ENCODE measurements at places on chromosomes 4 and X.

GRCh38 chr4:87326460-87326859 lies 3.8 kb upstream of the HSD17B13 start:
- no peak for DNase-seq

GRCh38 chr4:73891739-73892405 lies 22.7 kb downstream of the CXCL1 start:
- DNase-seq, result no peak

- no peak for DNase-seq
These were observed 69.7 kb downstream of the PPP3CA start for GRCh38 chr4:101277671-101278070.

DNA sequence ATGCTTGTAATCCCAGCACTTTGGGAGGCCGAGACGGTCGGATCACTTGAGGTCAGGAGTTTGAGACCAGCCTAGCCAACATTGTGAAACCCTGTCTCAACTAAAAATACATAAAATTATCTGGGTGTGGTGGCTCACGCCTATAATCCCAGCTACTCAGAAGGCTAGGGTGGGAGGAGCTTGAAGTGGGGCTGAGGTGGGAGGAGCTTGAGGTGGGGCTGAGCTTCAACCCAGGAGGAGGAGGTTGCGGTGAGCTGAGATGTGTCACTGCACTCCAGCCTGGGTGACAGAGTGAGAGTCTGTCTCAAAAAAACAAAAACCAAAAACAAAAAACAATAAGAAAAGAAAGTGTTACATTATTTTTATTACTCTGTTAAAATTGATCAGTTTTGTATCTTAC lies 1164.4 kb upstream of the IGFBP7 start:
- DNase-seq, result no peak

GRCh38 chr4:47551682-47552081 lies 66.6 kb downstream of the ATP10D start:
- no peak for DNase-seq

- DNase-seq, result no peak
These were observed 75.9 kb downstream of the FIP1L1 start for GRCh38 chr4:53453385-53453784.

GRCh38 chrX:71911731-71912050 lies 1.0 kb downstream of the NHSL2 start:
- DNase-seq, result no peak

DNA sequence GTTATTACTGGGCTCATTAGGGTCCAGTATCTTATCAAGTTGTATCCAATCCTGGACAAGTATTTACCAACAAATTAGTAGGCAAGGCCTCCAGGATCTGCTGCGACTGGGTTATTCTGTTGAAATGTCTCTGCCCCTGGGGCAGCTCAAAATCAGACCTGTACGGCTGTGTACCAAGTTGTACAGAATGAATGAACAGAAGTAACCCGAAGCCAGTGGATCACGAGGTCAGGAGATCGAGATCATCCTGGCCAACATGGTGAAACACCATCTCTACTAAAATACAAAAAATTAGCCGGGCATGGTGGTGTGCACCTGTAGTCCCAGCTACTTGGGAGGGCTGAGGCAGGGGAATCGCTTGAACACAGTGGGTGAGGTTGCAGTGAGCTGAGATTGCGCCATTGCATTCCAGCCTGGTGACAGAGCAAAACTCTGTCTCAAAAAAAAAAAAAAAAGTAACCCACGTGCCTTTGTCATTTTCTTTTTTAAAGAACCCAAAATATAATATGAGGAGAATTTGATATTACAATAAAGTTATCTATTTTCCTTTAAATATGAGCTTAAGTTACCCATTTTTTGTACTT lies 127.3 kb downstream of the CBR4 start:
- DNase-seq, result no peak

DNA sequence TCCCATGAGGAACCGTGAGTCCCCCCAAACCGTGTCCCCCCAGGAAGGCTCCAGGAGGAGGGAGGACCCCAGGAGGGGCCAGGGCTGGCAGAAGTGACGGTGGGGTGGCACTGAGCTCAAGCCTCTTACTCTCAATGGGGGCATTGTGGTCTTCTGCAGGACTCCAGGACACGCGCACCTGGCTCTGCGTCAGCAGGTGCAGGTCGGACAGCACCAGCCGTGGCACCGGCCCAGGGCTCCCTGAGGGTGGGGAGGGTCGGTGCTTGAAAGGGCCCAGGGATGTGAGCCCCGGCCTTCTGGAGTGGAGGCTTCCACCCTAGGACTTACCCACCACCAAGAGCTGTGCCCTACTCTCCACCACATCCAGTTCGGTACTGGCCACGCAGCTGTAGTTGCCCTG lies 18.3 kb downstream of the L1CAM start:
- no peak for DNase-seq

DNA sequence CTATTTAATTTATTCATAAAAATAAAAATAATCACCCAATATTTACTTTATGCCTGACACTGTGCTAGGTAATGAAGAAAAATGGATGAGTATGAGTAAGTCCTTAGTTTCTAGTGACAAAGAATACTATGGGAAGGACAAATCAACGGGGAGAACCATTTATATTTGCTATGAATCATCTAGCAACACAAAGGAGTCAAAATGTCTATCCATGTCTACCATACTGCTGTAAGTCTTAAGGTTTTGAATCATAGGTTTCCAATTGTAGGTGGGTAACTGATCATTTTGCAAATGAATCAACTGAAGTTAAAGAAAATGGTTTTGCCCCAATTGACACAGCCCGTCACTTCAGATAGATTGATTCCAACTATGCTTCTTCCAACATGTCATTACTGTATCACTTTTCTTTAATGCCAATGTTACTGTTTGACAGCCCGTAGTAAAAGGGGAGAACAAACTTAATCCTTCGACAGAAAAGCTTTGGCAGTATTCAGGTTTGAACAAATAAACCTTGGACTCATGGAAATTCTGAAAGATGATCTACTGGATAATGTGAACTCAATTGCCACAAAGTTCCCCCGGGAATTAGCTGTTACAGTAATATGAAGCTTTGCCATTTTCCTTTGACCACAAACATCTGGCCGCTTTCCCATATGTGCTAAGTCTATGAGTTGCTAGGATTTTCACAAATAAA lies 3.2 kb downstream of the TDO2 start:
- no peak for DNase-seq

- DNase-seq, result no peak
These were observed 768 bp upstream of the CXCL10 start for GRCh38 chr4:76024065-76024464.

DNA sequence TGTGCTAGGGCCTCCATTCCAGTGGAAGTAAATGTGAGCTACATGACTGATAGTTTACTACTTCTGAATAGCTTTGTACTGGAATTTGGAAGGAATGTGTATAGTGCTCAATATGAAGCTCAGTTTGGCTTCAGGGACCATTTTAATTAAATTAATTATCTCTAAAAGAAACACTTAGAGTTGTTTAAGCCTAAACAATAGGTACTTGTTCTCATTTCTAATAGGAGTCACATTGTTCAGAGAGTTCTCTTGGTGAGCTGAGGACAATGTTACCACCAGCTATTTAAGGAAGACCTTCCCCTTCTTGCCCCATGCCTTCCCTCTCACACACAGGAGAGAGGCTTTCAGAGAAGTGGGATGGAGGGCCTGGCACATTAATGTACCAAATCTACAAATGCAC lies 78.3 kb downstream of the CHIC2 start:
- DNase-seq, result no peak

DNA sequence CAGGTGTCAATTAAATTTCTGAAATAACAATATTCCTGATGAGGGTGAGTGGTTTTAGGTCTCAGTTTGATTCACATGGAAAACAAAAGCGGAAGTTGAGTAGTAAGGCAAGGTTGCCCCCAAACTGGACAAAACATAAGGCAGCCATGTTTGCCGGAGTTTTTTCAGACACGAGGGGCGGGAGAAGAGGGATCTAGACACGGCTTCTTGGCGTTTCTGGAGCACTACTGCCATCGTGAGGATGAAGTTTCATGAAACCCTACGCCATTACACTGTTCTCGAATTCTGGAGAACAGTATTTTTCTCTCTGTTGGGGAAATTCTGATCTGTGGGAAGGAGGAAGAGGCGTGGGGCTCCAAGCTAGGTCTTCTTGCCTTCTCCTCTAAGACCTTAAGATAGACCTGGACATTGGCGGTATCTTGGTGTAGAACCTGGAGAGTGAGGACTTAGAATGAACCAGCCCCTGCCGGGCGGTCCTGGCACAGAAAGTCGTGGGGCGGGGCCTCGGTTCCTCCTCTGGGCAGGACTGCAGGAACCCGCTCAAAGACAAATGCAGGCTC lies 160.3 kb downstream of the OR13H1 start:
- DNase-seq, result no peak

DNA sequence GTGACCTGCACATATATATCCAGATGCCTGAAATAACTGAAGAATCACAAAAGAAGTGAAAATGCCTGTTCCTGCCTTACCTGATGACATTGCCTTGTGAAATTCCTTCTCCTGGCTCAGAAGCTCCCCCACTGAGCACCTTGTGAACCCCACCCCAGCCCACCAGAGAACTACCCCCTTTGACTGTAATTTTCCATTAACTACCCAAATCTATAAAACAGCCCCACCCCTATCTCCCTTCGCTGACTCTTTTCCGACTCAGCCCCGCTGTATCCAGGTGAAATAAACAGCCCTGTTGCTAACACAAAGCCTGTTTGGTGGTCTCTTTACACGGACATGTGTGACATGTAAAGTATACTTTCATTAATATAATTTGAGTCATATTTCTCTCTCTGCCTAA lies 320.3 kb upstream of the TECRL start:
- no peak for DNase-seq

GRCh38 chrX:53859890-53860289 lies 173.4 kb upstream of the HUWE1 start:
- DNase-seq, result no peak

DNA sequence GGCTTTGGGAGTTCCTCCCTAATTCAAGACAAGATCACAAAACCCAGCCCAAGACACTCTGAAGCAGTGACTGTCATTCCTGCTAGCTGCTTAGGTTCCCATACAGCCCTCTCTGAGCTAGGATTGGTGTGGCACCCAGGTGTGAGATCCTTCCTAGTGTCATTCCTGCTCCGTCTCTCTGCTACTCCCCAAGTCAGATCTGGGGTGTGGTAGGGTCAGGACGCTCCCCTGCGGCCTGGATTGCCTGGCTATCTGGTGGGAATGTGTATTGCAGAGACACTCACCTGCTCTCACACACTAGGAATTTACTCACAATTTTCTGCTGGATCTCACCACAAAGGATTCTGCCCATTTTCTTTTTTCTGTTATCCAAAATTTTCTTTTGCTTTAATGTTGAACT lies 560.8 kb upstream of the ATOH1 start:
- DNase-seq, result no peak

DNA sequence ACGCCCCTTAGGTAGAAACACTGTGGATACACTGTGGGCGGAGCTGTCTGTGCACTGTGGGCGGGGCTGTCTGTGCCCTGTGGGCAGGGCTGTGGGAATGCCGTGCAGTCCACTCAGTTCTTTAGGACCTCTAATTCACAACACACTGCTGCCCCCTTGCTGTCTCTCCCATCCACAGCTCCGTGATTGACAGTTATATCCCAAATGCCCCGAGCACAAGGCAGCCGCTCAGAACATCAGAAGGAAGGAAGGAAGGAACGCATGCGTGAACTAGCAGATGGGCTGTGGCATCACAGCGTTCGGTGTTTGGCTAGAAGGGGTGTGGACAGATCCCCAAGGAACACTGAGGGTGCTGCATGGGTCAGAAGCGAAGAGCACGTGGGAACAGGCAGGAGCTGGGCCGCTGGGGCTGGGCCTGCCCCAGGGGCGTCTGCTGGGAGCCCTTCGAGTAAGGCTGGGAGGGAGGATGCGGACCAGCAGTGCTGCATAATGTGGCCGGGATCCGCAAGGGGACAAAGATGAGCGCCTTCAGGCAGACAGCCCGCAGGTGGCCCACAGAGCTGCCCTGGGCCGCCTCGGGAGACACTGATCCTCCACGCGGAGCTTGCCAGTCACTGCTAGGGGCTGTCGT lies 29.8 kb downstream of the ACOX3 start:
- no peak for DNase-seq

GRCh38 chr4:112823606-112824005 lies 186.7 kb downstream of the LARP7 start:
- no peak for DNase-seq

DNA sequence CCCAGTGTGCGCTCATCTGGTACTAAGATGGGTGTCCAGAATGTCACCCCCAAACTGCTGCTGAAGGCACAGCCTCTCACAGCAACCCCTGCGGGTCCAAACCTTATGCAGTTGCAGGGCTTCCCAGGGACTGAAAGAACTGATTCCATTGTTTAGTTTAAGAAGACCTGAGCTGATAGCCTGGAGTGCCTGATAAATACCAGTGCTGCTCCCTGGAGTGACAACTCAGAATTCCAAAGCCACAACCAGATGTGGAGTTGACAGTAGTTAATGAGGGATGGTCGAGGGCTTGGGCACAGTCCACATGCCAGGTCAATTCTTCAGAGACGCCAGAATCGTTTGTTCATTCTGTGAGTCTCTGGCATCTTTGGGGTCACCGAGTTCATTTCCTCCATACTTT lies 71.2 kb downstream of the LNX1 start:
- no peak for DNase-seq

GRCh38 chrX:91122151-91122694 lies 312.4 kb upstream of the PABPC5 start:
- no peak for DNase-seq

GRCh38 chr4:9602389-9602914 lies 158.2 kb downstream of the DEFB131A start:
- no peak for DNase-seq

- DNase-seq, result no peak
These were observed 650.8 kb upstream of the FAM241A start for GRCh38 chr4:111494471-111494870.

- no peak for DNase-seq
These were observed 79.7 kb upstream of the PRPS2 start for GRCh38 chrX:12711435-12712040.

All from hypothalamus (tissue), 51 donors.